ENCODE measurements at places on chromosomes 7 and 10. TPM values are rescaled to one million over a fixed set of nuclear protein-coding genes. Genes with fewer than 3 reads are reported as not detected.

The MEIG1 gene
- not detected for total RNA-seq

The TRPV6 gene
- 2.5 TPM for total RNA-seq

The JMJD1C gene
- total RNA-seq = 136 TPM

The LMBR1 gene
- 69.3 TPM for total RNA-seq

The FAM53B gene
- total RNA-seq = 72.7 TPM

The GPR85 gene
- not detected for total RNA-seq

The GPR26 gene
- not detected for total RNA-seq

The CD36 gene
- 25.5 TPM for total RNA-seq

The CTBP2 gene
- 55.7 TPM for total RNA-seq

The ZNF487 gene
- 23.6 TPM for total RNA-seq

The ZNF485 gene
- 3.4 TPM for total RNA-seq

The HOXA5 gene
- 24.3 TPM for total RNA-seq

The MKI67 gene
- total RNA-seq = 11.9 TPM

The SUV39H2 gene
- total RNA-seq = 2.5 TPM

The GRB10 gene
- 32.1 TPM for total RNA-seq

The ADAM8 gene
- total RNA-seq = 5.4 TPM

The GHRHR gene
- not detected for total RNA-seq

The CNTNAP2 gene
- total RNA-seq = 4.9 TPM

The SPDYE8 gene
- not detected for total RNA-seq

The GPC2 gene
- 3.8 TPM for total RNA-seq

The UCMA gene
- total RNA-seq = not detected

The SPDYE1 gene
- not detected for total RNA-seq

The SLIT1 gene
- total RNA-seq = 1.7 TPM

The NPTX2 gene
- 0.94 TPM for total RNA-seq

The ITIH5 gene
- total RNA-seq = 29.7 TPM

The PGAM1 gene
- 118 TPM for total RNA-seq

The SLC29A4 gene
- total RNA-seq = 12.4 TPM

The SPAM1 gene
- total RNA-seq = 1.1 TPM

The MCM7 gene
- total RNA-seq = 139 TPM

The HECW1 gene
- 0.83 TPM for total RNA-seq

The UNC5B gene
- total RNA-seq = 52.5 TPM

The LLCFC1 gene
- not detected for total RNA-seq

The LRRTM3 gene
- total RNA-seq = not detected

The SEMA3D gene
- total RNA-seq = 6.6 TPM

The FAM25C gene
- not detected for total RNA-seq

The C7orf57 gene
- total RNA-seq = not detected

The SCIN gene
- 9.1 TPM for total RNA-seq

The EBLN1 gene
- not detected for total RNA-seq

The FRMPD2 gene
- total RNA-seq = not detected

The HOXA2 gene
- 24.8 TPM for total RNA-seq

The VWDE gene
- 14.9 TPM for total RNA-seq

The SPDYE16 gene
- not detected for total RNA-seq

The ZNF853 gene
- total RNA-seq = 3.1 TPM

The GIMAP5 gene
- total RNA-seq = 47.0 TPM

The ERVW-1 gene
- total RNA-seq = not detected

The TCERG1L gene
- not detected for total RNA-seq

The ADARB2 gene
- total RNA-seq = 7.9 TPM

The AEBP1 gene
- total RNA-seq = 127 TPM
